ENCODE measurements at places on chromosomes 13 and 19.

- no peak for DNase-seq
These were observed 153.4 kb upstream of the TSHZ3 start for GRCh38 chr19:31502536-31503170.

DNA sequence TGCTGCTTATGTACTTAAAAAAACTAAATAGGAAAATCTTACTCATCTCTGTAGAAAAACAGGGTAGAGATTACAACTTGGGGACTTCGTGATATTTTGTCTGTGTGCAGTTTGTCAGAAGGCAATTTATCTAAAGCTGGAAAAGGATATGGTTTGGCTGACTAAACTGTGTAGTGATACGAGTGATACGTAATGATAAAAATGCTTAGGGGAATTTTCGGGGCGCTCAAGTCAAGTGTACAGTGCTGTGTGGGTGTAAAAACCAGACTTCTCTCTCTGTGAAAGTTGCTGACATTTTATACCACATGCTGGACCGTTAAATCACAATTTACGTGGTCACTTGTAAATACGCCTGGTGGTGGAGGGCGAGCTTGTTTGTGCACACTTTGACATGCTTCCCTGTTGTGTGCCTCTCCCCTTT is 221.7 kb downstream of the KCNRG start:
- DNase-seq = no peak

DNA sequence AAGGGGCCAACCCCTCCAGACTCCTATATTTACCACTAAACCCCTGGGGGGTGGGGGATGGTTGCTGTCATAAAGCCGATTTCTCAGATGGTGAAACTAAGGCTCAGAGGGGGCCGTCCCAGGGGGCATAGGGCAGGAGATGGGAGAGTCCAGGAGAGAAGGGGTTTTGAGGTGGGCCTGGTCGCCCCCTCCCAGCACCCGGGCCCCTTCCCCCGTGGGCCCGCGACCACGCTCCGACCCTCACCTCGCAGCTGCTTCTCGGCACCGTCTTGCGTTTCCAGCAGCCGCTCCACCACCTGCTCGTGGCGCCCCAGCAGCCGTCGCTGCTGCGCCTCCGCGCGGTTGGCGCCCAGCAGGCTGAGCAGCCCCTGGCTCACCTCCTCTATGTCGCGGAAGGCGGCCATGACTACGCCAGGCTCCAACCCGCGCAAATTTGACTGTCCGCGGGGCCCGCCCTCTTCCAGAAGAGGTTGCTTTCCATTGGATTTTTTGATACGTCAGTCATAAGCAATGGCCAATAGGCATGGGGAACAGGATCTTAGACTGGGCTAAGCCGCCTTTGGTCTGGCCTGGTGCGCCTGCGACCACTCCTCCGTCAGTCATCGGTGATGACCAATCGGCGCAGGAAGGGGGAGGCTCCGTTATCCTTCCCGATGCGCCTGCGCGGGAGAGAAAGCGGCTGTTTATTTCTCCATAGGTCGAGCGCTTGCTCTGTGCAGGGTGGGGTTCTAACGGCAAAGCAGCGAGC is at the start of gene SPC24:
Gene SPC24, minus strand, starts transcription at position 410 of the 748 bp plus-strand sequence. Its CDS starts 6 bp downstream, at position 404.
- peak; percentile 99 for DNase-seq

DNA sequence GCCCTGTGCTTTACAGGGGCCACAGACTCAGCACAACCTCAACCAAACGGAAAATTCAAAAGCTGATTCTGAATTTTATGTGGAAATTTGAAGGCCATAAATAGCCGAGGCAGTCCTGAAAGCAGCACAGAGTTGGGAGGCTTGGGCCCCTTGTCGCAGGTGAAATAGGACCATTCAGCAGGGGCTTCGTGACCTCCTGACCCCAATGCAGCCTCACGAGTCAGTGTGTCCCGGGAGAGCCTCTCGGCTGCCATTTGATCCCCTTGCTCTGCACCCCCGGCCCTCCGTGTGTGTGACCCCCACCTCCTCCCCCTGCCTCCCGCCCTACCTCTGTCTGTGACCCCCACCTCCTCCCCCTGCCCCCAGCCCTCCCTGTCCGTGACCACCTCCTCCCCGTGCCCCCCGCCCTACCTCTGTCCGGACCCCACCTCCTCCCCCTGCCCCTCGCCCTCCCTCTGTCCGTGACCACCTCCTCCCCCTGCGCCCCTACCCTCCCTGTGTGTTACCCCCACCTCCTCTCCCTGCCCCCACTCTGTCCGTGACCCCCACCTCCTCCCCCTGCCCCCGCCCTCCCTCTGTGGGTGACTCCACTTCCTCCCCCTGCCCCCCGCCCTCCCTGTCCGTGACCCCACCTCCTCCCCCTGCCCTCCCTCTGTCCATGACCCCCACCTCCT is 41.7 kb upstream of the TFDP1 start:
- DNase-seq = no peak

DNA sequence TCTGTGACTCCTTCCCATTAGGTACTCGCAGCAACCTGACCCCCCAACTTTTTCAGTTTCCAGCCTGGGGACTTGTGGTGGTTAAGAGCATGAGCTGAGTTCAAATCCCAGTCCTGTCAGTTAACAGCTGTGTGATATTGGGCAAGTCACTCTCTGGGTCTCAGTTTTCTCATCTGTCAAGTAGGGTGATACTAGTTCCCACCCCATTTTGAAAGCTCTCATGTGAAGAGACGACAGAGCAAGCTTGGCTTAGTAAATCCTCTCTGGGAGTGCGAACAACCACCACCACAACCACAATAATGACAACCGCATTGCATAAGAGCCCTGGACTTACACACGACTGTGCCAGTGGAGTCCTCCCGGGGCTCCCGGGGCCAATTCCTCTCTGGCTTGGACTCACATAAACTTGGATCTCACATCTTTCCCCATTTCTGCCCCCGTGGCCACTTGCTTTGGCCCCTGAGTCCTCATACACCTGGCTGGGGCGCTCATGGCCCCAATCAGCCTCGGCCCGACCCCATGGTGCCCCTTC is 454 bp downstream of the BLVRB start:
- peak; percentile 46 for DNase-seq

- no peak for DNase-seq
These were observed 1186.3 kb downstream of the UQCRFS1 start for GRCh38 chr19:28026636-28027035.

- DNase-seq = peak; percentile 96
These were observed 2.6 kb upstream of the JUNB start for GRCh38 chr19:12788682-12789097.
